ENCODE measurements at places on chromosomes 12 and 14.

DNA sequence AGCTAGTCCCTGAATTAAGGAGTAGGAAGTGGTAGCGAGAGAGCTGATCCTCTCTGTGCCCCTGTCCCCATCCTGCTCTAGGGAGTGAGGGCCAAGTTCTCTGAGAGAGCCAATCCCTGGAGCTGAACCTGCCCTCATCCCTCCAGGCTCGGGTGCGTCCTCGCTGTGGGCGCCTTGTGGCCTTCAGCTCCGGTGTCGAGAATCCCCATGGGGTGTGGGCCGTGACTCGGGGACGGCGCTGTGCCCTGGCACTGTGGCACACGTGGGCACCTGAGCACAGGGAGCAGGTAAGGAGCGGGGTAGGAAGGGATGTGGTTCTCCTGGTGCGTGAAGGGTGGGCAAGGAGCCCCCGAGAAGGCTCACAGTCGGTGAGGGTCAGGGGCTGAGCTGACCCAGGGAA lies 1.9 kb upstream of the GNB3 start:
- no peak for DNase-seq

DNA sequence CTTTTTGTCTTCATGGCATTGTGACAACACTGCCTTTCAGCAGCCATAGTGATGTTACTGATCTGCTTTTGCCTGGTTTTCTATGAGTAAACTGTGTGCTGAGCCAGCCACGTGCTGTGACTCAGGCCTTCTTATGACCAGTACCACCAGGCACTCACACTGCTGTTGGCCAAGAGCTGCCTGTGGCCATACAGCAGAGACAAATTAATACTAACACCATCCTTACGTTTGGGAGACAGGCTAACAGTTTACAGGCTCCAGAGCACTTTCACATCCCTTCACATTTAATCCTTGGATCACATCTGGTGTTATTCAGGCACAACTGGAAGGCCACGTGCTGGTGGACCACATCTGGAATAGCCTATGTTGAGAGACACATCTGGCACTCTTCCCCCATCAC lies 377.9 kb downstream of the CCDC91 start:
- no peak for DNase-seq

GRCh38 chr14:64808449-64808848 lies 71.3 kb downstream of the SPTB start:
- no peak for DNase-seq

DNA sequence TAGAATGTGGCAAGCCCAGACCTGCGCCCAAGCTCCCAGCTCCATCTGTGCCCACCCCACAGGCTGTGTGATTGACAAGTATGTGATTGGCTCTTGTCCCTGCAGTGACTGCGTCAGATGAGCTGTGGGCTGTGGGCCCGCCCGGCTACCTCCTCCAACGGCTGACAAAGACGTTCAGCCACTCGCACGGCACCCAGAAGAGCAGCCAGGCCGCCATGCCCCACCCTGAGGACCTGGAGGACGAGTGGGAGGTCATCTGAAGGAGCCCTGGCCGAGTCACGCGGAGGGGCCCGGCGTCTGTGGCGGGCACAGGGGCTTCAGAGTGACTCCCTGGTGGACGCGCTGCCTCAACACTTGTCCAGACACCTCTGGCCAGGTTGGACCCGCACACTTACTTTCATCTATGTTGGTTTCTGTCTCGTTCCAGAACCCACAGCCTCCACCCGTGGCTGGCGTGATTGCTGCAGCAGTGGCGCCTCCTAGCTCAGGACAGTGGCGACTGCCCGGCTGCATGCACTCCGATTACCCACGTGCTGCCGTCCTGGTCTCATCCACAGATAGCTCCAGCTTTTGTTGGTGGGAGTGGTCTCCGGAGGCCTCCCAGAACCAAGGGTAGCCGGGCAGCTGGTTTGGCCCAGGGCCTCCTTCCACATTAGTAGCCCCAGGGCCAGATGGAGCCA lies 11.4 kb downstream of the ANKRD9 start:
- no peak for DNase-seq

- no peak for DNase-seq
Observed at GRCh38 chr12:131644481-131644880, 66.4 kb upstream of the SFSWAP start.

DNA sequence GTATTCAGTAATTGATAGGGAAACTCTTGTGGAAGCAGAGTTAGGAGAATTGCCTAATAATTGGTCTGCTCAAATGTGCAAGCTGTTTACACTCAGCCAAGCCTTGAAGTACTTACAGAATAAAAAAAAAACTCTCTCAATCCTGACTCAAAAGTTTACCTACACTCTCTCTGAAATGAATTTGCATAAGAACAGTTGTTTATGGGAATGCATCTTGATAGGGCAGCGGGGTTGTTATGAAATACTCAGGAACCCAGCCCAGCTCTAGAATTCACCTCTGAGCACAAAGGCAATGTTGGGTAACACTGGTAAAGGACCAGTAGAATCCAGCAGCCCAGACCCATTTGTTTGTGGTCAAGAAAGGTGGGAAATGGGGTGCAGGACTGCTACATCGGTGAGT lies 267.0 kb downstream of the CPNE8 start:
- DNase-seq: no peak

- DNase-seq: no peak
Observed at GRCh38 chr12:111409780-111410430, 4.2 kb downstream of the SH2B3 start.

DNA sequence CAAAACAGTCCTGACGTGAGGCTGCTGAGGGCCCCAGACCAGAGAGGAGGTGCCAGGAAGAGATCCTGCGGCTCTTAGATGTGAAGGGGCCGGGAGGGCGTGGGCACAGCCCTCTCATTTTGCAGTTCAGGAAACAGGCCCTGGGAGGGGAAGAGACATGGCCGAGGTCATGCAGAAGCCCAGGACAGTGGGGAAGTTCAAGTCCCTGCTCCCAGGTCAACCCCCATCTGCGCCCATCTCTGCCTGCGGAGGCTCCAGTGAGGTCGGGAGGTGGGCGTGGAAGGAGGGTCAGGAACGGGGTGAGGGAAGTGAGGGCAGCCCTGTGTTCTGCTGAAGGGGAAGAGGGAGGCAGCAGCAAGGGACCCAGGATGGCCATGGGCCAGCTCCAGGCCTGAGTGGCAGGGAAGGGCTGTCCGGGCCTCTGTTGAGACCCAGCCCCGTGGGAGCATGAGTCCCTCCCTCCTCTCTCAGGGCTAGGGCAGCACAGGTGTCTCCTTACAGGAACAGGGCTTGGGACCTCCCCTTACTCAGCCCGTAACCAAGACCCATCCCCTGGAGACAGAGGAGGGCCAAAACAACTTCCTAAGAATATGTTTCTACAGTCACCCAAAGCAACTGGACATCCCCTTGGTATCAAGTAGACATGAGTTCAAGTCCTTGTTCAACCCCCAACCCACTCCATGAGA lies 90.8 kb downstream of the LGMN start:
- DNase-seq: no peak

- no peak for DNase-seq
Observed at GRCh38 chr14:57607086-57607485, 113.4 kb upstream of the CCDC198 start.

DNA sequence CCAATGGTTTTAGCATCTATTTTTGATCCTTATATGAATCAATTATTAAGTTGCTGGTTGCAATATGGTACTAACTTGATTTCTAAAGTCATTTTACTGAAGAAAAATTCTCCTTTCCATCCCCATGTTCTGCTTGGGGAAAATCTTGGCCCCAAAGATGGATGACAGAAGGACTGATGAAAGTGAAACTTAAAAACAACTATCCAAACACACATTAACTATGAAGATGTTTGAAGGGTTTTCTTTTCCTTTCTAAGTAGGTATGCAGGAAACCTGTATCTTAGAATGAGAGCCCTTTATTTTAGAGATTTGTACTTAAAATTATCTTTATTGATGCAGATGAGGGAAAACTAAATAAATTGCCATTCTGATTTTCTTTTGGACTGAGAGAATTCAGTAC lies 5.9 kb downstream of the C12orf71 start:
- DNase-seq: no peak

DNA sequence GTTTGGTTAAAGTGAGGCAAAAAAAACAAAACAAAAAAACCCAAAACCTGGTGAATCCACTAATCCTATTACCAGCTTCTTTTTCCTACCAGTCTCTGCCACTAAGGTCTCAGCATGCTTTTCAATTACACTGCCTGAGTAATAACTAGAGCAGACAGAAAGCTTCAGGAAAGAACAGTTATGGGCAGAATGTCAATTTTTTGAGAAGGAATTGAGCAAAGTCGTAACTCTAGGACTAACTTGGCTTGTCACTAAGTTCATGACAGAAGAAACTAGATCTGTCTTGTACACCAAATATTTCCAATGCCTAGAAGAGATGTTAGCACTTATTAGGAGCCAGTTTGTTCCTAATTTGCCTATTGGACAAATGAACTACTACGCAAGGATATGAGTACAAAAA lies 148.8 kb upstream of the CNOT2 start:
- DNase-seq: no peak

DNA sequence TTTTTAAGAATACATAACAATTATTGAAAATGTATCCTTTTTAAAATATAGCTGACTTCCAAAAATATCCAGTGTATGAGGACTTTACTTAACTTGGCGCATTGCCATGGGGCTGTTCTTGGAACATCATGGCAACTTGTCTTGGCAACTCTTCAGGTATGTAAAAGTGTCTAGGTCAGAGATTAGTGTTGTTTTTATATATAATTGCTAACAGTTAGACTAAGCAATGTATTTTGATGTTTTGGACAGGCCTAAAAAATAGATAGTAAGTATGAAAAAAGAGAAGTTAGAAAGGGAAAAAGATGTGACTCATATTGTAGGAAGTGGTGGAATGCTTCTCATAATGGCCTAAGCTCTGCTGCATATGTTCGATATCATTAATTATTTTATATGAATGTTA lies 70.9 kb downstream of the MON2 start:
- no peak for DNase-seq

DNA sequence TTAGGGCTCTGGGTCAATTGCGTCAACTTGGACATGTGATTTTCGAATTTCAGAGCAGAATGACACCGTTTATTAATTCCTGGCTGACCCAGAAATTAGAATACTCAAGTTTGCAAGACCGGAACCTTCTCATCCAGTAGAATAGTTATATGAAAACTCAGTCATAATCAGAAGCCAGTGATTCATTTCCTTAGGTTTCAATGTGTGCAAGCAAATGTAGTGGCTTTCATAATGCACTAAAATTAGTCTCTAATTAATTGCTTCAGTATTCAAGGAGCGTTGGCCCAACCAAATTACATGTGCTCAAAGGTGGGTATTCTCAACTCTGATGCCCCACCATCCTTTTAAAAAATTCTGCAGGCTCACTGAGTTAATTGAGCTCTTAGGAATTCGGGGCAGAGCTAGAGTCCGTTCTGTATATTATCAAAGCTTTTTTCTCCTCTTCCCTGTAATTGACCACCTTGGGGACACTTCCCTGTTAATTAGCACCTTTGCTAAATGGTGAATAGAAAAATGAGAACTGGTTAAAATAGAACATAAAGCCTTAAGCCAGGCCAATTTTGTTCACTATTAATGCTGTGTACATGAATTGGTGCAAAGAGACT lies 55.4 kb downstream of the DAO start:
- DNase-seq: no peak

GRCh38 chr14:75323571-75323970 lies 44.9 kb downstream of the FOS start:
- no peak for DNase-seq

DNA sequence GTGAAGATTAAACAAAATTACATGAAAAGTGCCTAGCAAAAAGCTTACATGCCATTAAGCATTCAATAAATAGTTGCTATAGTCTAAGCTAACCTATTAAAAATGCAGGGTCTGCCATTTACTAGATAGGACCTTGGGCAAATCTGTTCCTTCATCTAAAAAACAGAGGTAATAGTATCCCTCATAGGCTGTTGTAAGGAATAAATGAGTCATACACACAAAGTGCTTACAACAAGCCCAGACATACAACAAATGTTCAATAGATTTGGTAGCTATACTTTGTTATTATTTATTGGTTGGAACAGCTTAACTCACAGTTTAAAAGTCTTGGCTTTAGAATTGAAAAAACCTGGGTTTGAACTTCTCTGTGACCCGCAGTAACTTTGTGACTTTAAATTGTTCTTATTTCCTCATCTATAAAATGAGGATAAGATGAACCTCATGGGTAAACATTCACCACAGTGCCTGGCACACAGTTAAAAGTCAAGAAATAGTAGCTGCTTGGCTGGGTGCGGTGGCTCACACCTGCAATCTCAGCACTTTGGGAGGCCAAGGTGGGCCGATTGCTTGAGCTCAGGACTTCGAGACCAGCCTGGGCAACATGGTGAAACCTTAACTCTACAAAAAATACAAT lies 24.7 kb downstream of the HEATR5A start:
- DNase-seq: no peak

DNA sequence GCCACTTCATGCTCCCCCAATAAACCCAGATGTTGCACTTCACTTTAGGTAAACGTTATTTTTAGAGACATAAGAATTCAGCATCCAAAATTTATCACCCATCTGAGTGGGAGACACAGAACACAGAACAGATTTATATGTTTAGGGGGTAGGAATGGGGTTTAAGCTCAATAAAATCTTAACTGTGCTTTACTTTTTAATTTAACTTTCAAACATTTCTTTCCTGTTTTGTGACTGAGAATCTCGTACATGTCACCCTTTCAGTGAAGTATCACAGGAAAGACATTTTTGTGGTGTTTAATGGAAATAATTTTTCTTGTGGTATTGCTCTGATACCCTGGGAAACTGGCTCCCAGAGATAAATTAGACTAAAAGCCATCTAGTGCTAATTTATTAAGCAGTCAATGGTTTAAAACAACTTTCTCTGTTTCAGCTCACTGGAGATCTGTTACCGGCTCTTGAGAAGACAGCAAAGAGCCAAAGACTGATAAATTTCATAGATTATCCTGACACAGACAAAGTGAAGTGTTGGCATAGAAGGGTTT lies 148.0 kb upstream of the BMP4 start:
- DNase-seq: no peak

DNA sequence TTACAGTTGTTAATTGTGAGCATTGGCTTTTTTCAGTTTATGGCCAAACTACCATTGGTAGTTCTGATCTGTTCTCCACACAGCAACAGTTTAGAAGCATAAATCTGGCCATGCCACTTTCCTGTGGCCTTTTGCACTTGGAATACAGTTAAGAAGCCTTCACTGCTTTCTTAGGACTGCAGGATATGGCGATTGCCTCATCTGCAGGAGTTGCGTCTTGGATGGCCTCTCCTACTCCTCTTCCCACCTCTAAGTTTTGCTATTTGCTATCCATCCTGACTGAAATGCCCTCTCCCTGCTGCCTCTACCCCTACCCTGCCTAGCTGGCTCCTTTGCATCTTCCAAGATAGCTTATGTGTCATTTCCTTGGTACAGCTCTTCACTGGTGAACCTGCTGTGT lies 12.8 kb upstream of the BMAL2 start:
- DNase-seq: no peak

Data from thymus (tissue), 14 donors.